ENCODE measurements at places on chromosomes 3 and 15.
A peak's percentile ranks its signal among the peaks of the same experiment; 100 is the strongest.

GRCh38 chr3:119236756-119237155 lies 3.9 kb downstream of the B4GALT4 start:
- no peak for DNase-seq

DNA sequence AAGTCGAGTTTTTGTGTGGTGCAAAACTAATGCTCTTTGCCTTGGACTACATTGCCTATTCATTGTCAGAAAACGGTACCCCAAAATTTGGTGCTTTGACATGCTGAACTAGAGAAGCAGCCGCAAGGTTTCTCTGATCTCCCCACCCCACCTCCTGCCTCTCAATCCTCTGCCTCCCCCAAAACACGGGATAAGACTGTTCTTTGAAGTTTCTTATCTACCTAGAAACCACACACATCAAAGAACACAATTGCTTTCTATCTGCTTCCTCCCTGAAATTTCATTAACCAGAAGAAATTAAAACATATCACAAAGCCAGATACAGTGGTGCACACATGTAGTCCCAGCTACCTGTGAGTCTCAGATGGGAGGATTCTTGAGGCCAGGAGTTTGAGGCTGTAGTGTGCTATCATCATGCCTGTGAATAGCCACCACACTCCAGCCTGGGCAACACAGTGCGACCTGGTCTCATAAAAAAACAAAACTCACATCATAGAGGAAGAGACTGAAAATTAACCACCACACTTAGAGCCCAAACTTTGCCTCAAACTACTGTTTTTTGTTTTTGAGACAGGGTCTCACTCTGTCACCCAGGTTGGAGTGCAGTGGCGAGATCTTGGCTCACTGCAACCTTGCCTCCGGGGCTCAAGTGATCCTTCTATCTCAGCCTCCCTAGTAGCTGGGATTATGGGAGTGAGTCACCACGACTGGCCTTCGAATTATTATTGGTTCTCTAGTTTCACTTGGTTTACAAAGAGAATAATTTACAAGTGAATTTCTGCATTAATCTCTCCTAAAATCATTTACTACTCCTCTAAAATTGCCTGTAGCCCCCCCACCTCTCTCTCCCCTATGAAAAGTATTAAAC lies 2.7 kb upstream of the PCNP start:
- DNase-seq: no peak

DNA sequence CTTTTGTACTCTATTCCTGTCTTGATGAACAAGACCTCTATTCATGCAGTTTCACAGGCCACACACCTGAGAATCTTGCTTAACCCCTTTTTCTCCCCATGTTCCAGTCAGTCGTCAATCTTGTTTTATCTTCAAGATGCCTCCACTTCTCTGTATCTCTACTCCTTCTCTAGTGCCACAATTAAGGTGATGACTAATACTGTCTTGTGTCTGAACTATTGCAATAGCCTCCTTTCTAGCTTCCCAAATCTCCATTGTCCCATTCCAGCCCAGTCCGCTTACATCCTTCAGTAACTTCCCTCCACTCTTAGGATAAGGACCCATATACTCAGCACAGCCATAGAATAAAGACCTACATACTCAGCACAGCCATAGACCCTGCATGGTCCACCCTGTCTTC lies 24.7 kb downstream of the CHST14 start:
- DNase-seq: no peak

DNA sequence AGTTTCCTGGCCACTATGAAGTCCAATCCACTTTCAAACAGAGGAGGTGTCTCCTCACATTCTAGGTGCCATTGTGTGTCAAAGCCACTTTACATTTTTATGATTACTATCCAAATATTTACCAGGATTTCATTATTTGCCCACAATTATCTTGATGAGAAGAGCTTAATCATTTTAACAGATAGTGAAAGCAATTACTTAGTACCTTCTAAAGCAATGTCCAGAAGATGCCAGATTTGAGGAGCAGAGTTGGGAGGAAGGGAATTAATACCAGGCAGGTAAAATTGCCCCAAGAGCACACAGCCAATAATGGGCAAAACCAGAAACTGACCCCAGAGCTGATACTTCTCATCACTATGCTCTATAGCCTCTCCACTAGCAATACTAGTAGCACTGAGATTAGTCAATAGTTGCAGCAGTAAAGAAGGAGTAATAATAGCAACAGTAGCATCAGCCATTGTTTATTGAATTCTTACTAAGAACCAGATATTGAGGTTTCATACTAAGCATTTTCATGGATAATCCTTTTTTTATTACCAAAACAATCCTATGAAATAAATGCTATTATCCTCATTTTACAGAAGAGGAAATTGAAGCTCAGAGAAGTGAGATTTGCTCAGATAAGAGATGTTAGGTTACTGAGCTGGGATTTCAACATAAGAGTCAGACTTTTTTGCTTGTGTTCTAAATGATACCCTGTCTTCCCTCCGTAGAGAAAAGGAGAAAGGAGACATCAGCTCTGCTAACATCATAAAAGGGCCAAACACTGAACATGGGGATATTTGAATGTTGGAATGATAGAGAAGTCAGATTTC lies 509.3 kb upstream of the CFAP20DC start:
- DNase-seq: peak; percentile 53

GRCh38 chr3:133330522-133330921 lies 69.3 kb upstream of the BFSP2 start:
- no peak for DNase-seq

- DNase-seq: no peak
Observed at GRCh38 chr3:14410503-14411165, 8.2 kb downstream of the SLC6A6 start.

DNA sequence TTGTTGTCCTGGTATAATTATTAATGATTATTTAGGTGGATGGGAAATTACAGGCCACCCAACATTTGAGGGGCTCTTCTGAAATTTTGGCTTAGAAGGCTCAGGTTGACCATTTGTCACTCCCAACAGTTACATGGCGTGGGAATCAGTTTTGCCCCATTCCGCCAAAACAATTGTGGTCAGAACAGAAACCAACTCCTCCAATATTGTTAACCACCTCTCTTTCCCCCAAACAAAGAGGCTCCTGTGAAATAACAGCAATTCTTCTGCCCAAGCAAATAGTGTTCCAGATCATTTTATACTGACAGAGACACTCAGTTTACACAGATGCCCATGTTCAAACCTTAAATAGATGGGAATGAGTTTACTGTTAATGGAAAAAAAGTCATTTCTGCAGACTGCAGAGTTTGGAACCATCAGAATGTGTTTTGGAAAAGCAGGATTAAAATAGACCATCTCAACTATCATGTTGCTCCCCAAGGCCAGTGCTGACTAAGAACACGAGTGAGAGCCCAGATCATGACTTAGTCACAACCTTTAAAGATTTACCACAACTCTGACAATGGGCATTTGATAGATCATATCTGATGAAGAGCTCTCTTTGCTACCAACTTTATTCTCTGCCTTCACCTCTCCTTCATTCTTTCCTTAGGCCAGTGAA lies 102.1 kb downstream of the DUT start:
- no peak for DNase-seq

DNA sequence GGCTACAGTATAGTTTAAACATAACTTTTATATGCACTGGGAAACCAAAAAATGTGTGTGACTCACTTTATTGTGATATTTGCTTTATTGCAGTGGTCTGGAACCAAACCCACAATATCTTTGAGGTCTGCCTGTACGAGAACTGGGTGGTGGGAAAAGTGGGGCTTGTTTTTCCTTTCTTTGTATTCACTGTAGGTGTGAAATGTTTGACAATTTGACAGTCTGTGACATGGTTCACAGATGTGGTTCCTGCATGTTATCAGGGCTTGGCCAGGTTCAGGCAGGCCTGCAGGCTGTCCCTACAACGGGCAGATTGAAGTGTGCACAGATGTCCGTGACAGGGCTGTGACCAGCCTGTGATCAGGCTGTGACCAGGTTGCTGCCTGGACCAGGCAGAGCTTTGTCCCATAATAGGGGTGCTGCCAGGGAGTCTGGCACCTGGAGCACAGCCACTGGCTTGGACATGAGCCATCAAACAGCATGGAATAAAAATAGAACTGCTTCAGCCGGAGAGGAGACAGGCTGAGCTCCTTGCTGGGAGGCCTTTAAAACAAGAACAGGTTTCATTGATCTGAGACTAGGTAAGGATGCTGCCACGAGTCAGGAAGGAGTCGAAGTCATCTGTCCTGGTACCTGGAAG lies 61.0 kb downstream of the KLF13 start:
- DNase-seq: no peak

DNA sequence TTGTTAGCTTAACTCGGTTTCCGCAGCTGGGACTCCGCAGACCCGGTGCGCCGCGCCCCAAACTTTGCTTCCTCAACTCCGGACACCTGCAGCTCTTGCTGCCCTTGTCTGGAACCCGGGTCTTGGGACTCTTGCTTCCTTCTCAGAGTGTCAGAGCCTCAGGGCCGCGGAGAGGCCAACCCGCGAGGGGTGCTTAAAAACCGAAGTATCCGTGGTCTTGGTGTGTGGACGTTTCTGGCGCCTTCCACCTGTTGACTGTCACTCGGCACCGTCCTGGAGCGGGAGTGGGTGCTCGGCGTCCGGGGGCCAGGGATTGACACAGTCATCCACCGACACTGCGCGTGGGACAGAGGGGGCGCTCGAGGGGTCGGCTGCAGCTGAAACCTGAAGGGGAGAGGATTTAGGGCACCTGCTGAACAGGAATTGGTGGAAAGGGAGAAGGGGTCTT lies 386 bp downstream of the SQOR start:
- peak; percentile 95 for DNase-seq

DNA sequence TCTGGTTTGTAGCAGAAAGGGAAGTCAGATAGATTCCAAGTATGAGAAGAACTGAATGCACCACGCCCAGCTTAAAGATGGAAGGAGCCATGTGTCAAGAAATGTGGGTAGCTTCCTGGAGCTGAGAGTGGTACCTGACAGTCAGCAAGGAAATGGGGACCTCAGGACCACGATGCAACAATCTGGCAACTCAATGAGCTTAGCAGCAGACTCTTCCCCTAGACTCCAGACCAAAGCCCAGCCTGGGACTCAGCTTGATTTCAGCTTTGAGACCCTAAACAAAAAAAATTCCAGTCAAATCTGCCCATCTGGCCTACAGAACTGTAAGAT lies 24.4 kb downstream of the MIX23 start:
- peak; percentile 66 for DNase-seq

DNA sequence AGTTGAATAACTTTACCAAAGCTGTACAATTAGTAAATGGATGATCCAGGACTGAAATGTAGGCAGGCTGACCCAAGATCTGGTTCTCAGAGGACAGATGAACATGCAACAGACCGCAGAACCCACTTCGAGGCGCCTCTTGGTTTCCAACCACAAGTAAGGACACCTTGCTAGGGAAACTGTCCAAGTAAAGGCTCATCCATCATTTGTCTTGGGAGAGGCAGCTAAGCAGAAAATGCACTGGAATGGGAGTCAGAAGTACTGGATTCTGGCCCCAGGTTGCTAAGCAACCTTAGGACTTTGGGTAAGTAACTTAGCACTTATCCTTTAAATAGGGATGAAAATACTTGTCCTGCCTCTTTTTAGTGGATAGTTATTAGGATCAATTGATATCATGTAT lies 366.3 kb upstream of the LRRC3B start:
- DNase-seq: no peak

- DNase-seq: peak; percentile 85
Observed at GRCh38 chr15:70383856-70384255, 286.1 kb upstream of the TLE3 start.

DNA sequence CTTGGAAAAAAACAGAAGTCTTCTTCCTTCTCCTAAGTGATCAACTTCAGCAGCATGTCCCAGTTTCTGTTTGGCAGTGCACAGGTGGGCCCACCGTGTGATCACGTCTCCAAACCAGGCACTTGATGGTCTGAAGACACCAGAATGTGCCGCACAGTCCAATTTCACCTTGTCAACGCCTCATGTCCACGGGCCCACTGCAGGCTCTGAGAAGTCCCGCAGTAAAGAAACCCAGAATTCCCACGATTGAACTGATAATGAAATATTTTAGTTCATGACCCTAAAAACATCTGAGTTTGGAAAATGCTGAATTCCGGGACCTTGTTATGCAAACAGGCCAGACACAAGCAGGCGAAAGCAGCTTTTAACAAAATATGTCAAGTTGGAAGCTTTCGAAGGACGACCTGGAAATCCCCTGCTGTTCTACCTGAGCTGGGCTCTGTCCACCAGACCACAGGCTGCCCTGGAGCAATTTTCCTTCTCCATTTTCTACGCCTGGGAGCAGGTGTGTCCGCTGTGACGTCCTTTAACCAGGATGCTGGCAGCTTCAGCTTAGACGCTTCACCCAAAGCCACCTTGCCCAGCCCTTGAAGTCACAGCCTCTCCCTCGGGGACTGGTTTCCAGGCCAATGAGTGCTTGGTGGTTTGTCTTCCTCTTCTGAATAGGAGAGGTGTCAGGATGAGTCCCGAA lies 167.8 kb upstream of the IQSEC1 start:
- DNase-seq: no peak

GRCh38 chr15:50247819-50248655 lies 17.5 kb downstream of the HDC start:
- DNase-seq: no peak

- DNase-seq: no peak
Observed at GRCh38 chr3:15216501-15216900, 10.5 kb downstream of the CAPN7 start.

DNA sequence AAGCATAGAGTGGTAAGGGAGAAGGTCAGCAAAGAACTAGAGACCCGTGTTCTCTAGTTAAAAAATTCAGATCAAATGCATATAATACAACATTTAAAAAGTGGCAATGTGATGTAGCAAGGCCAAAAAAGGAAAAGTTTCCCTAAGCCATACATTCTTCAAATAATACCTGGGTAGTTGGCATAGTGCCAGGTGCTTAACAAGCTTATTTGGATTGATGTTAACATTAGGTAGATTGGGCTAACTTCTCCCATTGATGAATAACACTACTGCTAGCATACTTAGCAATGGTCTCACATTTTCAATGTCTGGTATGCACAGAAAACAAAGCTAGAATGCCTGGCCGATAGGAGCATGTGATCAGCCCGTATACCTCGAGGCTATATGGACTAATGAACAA lies 283.6 kb upstream of the RARB start:
- no peak for DNase-seq

GRCh38 chr3:99818818-99819217 lies 1.2 kb downstream of the CMSS1 start:
- no peak for DNase-seq

- DNase-seq: no peak
Observed at GRCh38 chr3:98702166-98702565, 61.0 kb upstream of the ST3GAL6 start.
